ENCODE measurements at places on chromosomes 1 and 21. TPM values are rescaled to one million over a fixed set of nuclear protein-coding genes. Genes with fewer than 3 reads are reported as not detected.

- DNase-seq, result no peak
Measured at GRCh38 chr1:167878372-167879160, 35.4 kb downstream of the ADCY10 start.

- DNase-seq, result peak; percentile 37
Measured at GRCh38 chr1:64886877-64887276, 79.5 kb downstream of the JAK1 start.

DNA sequence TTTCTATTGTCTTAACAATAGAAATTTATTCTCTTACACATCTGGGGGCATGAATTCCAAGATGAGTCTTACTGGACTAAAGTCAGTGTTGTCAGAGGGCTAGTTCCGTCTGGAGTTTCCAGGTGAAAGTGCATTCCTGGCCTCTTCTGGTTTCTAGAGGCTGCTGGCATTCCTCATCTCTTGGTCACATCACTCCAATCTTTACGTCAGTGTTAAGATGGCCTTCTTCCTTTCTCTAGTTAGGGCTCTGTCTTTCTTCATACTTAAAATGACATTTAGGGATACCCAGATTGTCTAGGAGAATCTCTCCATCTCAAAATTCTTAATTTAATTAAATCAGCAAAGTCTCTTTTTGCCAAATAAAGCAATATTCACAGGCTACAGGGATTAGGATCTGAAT lies 13.3 kb upstream of the PDC start:
- no peak for DNase-seq

- peak; percentile 92 for DNase-seq
Measured at GRCh38 chr1:166975361-166976129, at the start of gene ILDR2. Gene ILDR2, minus strand, starts transcription at chr1:166975540. Its CDS starts 272 bp downstream, at chr1:166975268.

Gene CHI3L1
- not detected for total RNA-seq

- no peak for DNase-seq
Measured at GRCh38 chr1:86741947-86742572, 37.7 kb downstream of the SH3GLB1 start.

All from esophagus muscularis mucosa (tissue), 4 donors.